ENCODE measurements at places on chromosomes 7 and 10. TPM values are rescaled to one million over a fixed set of nuclear protein-coding genes. Genes with fewer than 3 reads are reported as not detected.
A peak's percentile ranks its signal among the peaks of the same experiment; 100 is the strongest.

GRCh38 chr10:109698882-109699664 is 224.2 kb downstream of the XPNPEP1 start:
- no peak for DNase-seq

The TUBAL3 gene
- polyA plus RNA-seq, result 0.14 TPM

The ATP6V0A4 gene
- polyA plus RNA-seq, result 0.34 TPM

The SLC37A3 gene
- 32.8 TPM for polyA plus RNA-seq

- DNase-seq, result no peak
Observed at GRCh38 chr7:64863021-64863420, 40.1 kb upstream of the ZNF273 start.

GRCh38 chr7:26376175-26376917 is 84.7 kb downstream of the SNX10 start:
- no peak for DNase-seq

DNA sequence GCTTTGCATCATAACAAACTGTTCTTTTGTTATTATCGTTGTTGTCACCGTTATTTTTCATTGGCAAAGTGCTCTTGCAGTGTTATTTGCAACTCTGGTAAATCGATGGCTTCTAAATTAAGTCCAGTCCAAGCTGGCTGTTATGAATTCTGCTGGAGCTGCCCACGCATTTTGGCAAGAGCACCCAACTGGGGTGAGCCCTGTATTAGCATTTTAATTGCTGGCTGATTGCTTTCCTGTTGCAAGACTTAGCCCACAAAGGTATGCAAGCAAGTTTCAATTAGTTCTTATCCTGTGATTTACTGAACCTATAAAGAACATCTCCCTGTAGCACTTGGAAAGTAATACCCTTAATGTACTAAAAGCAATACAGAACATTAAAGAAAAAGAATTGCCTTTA is 226.8 kb downstream of the ACTR3B start:
- no peak for DNase-seq

GRCh38 chr10:44703241-44704155 is 207.6 kb upstream of the TMEM72 start:
- DNase-seq, result no peak

GRCh38 chr10:108443636-108444035 is 1279.1 kb upstream of the SORCS1 start:
- DNase-seq, result no peak

GRCh38 chr7:152120210-152120609 is 94.7 kb downstream of the GALNT11 start:
- DNase-seq, result no peak

GRCh38 chr7:18354108-18355085 is 141.2 kb upstream of the HDAC9 start:
- no peak for DNase-seq

- DNase-seq, result peak; percentile 12
Observed at GRCh38 chr10:60495338-60496055, 105.8 kb upstream of the ANK3 start.

- peak; percentile 75 for DNase-seq
Observed at GRCh38 chr10:94088926-94089381, 95.2 kb downstream of the PLCE1 start.

The CRYGN gene
- 0.32 TPM for polyA plus RNA-seq

DNA sequence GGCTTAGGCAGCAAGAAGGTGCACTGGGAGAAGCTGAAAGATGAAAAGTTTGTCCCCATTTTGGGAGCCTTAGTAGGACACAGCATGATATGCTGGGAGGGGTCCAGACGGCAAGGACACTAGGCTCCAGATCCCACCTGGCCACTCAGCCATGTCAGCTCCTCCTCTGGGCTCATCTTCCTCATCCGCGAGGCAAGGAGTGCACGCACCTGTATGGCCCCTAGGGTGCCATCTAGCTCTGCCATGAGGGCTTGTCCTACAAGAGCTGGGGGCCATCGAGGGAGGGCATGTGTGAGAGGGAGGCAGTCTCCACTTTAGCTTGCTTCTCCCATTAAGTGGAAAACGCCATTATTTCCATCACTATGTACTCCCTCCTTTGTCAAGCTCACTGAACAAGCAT is 136.2 kb upstream of the ADAM12 start:
- no peak for DNase-seq

The CTAGE6 gene
- polyA plus RNA-seq, result 0.45 TPM

GRCh38 chr7:110733221-110733620 is 357.7 kb upstream of the LRRN3 start:
- DNase-seq, result peak; percentile 61

DNA sequence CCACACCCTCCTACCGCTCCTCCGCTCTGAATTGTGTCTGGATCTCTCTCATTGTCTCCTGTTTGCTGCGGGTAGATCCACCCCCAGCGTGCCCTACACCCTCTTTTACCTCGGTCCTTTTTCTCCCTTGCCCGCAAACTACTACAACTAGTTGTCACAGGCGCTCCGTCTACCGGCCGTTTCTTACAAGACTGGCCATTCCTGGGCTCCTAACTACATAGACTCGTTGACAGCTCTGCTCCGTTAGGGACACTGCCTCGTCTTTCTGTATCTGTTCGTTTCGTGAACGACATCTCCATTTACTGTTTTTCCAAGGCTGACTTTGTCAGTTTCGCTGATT is 786 bp downstream of the TAF3 start:
- DNase-seq, result peak; percentile 42

- DNase-seq, result no peak
Observed at GRCh38 chr7:151814400-151815009, 62.4 kb downstream of the PRKAG2 start.

GRCh38 chr7:65798111-65799075 is 74.5 kb upstream of the VKORC1L1 start:
- no peak for DNase-seq

GRCh38 chr10:15202639-15203038 is 34.1 kb upstream of the NMT2 start:
- DNase-seq, result no peak

- DNase-seq, result no peak
Observed at GRCh38 chr10:77738496-77739158, 101.0 kb upstream of the KCNMA1 start.

DNA sequence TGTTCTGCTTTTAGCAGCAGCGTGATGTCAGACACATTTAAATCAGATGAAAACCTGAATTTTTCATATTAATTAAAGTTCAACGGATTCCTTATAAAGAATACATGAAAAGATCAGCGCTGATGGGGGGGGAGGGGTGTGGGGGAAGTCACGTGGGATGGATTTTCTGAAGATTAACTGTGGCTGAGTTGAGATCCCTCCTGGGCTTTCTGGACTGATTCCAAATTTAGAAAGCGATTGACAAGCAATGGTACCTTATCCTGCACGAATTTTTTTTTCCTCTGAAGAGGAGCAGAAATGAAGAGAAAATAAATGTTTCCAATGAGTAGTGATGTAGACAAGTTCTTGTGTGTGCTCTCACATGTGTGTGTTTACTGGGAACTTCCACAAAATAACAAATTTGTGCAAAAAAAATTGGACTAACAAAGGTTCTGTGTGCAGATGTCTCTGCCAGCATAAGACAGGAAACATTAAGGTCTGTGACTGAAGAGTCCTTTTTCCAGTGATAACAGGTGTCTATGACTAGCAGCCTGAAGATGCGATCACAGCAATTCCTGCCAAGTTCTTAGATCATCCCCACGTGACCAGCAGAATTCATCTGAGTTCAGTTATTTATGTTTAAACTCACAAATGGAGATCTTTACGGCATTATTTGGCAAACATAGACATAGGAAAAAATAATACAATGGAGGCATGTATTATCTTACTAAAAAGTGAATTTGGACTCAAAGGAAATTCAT is 585.2 kb upstream of the CELF2 start:
- DNase-seq, result peak; percentile 79

The APBB1IP gene
- 1.6 TPM for polyA plus RNA-seq

GRCh38 chr10:101053516-101053915 is 8.3 kb upstream of the KAZALD1 start:
- DNase-seq, result no peak

GRCh38 chr10:96043893-96044715 is 721 bp downstream of the CCNJ start:
- peak; percentile 83 for DNase-seq

GRCh38 chr7:41097501-41097900 is 605.4 kb downstream of the INHBA start:
- DNase-seq, result no peak
